ENCODE measurements at places on chromosomes 7 and 10.
A peak's percentile ranks its signal among the peaks of the same experiment; 100 is the strongest.

GRCh38 chr7:115478426-115478825, 552.1 kb downstream of the TFEC start:
- no peaks in the 10 kb centered on the region for H3K27me3 ChIP-seq
- no peaks in the 10 kb centered on the region for H3K4me1 ChIP-seq
- H3K27ac ChIP-seq: no peak overlapping the region
- no peak overlapping the region for H3K4me3 ChIP-seq

GRCh38 chr7:35717013-35717412, 22.1 kb upstream of the HERPUD2 start:
- no peak overlapping the region for H3K4me3 ChIP-seq
- H3K27me3 ChIP-seq: no peaks in the 10 kb centered on the region
- no peak for DNase-seq
- no peak overlapping the region for H3K27ac ChIP-seq
- H3K36me3 ChIP-seq: no peaks in the 10 kb centered on the region
- peaks cover 5% of the 10 kb centered on the region for H3K4me1 ChIP-seq

GRCh38 chr10:62116896-62117295, 151.7 kb downstream of the RTKN2 start:
- no peak overlapping the region for H3K4me3 ChIP-seq
- H3K27me3 ChIP-seq: no peaks in the 10 kb centered on the region
- no peak for DNase-seq
- no peaks in the 10 kb centered on the region for H3K4me1 ChIP-seq

- H3K4me1 ChIP-seq: no peaks in the 10 kb centered on the region
- no peaks in the 10 kb centered on the region for H3K36me3 ChIP-seq
- H3K27me3 ChIP-seq: no peaks in the 10 kb centered on the region
- H3K4me3 ChIP-seq: no peak within 1 kb of the TSS
- H3K27ac ChIP-seq: no peak within 1 kb of the TSS
- peak; percentile 79 for DNase-seq
These were observed at the start of gene DLX5 for GRCh38 chr7:97024209-97025129. DLX5 (minus strand) TSS chr7:97024831; CDS start chr7:97024623, 208 bp downstream.

- DNase-seq: peak; percentile 78
- H3K4me3 ChIP-seq: no peak overlapping the region
- no peaks in the 10 kb centered on the region for H3K27me3 ChIP-seq
- H3K4me1 ChIP-seq: peaks cover 3% of the 10 kb centered on the region
These were observed 176.1 kb upstream of the TNS3 start for GRCh38 chr7:47757921-47758411.

GRCh38 chr10:132627666-132628531, 90.3 kb downstream of the INPP5A start:
- no peaks in the 10 kb centered on the region for H3K36me3 ChIP-seq
- H3K27me3 ChIP-seq: no peaks in the 10 kb centered on the region
- no peak overlapping the region for H3K4me3 ChIP-seq
- DNase-seq: peak; percentile 85

GRCh38 chr7:41339913-41340676, 362.8 kb downstream of the INHBA start:
- DNase-seq: no peak
- H3K27me3 ChIP-seq: no peaks in the 10 kb centered on the region
- H3K4me3 ChIP-seq: no peak overlapping the region
- no peak overlapping the region for H3K27ac ChIP-seq
- no peaks in the 10 kb centered on the region for H3K36me3 ChIP-seq
- H3K4me1 ChIP-seq: no peaks in the 10 kb centered on the region

All from aorta (tissue), 5 donors.